NCI-H446 (cell line): ENCODE measurements at places on chromosomes 5 and 9.
A peak's percentile ranks its signal among the peaks of the same experiment; 100 is the strongest.

DNA sequence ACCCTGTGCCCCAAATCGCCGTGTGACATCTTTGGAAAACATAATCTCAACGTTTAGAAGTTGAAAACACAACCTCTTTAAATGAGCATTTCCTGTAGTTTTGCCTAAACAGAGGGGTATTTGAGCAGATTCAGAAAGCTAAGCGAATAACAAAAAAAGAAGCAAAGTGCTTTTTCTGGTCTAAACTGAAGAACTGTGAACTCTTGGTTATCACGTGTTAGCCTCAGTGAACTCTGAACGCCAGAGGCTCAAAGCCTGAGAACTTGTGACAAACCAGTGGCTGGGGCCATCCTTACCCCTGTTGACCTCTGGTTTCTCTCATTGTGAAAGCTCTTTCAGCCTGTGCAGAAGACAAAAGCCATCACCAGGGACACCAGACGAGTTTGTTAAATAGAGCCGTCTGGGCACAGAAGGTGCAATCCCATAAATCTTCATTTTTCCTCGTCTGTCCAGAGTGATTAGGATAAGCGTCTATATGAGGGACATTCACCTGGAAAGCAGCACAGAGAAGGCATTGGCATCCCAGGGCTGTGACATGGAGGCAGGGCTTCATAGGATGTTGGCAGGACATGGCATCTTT is 61.4 kb upstream of the ICE1 start:
- DNase-seq: no peak

GRCh38 chr5:123088031-123088805 is 823 bp upstream of the PRDM6 start:
- no peak for DNase-seq

GRCh38 chr9:20331095-20331685 is 291.1 kb downstream of the MLLT3 start:
- no peak for DNase-seq

GRCh38 chr9:105593145-105593544 is 35.2 kb downstream of the FKTN start:
- no peak for DNase-seq

DNA sequence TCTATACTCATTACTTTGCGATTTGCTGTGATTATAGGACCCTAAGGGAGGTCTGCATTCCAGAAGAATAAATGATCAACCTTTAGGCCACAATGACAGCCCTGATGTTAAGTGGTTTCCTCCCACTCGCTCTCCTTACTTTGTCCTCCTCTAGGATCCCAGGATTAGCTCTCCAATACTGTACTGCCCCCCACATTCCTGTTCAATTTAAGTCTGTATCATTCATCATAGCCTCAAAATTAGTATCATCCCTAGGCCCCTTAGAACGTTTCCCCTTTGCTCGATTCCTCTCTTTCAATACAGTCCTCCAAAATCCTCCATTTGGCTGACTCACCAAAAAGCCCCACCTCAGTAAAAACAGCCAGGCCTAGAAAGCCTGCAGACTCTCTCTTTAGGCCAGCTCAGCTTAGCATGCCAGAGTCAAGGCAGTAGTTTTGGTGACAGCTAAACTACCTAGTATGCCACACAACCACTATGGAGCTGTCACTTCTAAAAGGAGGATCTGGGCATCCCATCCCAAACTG is 24.4 kb downstream of the RNF145 start:
- no peak for DNase-seq

DNA sequence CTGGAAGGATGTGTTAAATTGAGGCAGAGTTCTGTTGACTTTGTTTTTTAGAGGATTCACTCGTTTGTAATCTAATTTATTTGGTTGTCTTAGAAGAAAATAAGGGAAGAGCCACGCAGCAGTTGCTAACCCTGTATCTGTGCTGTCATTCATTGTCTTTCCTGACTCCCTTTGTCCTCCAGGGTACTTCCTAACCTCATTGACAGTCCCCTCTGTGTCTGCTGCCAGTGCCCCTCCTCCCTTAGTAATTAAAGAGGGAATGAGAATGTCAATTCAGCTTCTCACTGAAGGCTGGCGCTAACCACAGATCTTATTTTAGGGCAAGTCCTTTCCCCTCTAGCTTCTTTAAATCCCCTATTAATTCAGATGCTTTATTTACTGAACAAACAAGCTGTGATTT is 84.0 kb downstream of the MAST4 start:
- DNase-seq: no peak

GRCh38 chr9:6921315-6921714 is 163.5 kb downstream of the KDM4C start:
- no peak for DNase-seq

DNA sequence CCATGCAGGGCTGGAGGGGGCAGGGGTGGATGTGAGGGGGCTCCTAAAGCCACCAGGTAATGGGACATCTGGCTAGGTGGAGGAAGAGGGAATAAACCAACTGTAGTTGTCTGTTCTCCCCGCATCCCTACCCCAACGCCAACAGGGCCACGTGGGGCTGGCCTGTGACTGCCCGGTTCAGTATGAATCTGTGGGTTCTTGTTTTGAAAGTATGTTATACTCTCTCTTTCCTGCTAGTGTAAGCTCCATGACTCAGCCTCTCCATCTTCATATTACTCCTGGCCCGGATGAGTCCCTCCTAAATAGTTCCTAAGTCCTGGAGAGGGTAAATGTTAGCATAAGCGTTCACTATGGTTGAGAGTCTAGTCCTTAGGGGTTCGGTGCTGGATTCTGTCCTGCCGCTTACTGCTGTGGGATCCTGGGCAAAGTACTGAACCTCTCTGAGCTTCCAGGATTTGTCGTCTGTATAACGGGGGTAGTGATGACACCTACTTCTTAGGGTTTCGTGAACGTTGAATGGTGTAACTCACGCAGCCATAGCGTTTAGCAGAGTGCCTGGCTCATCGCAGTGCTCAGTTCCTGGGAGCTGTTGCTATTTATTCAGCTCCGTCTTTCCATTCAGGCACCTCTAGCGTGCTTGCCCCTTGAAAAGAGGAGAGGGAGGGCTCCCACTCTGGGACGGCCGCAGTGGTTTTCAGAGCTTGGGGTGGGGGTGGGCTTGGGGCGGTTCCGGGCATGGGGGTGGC is 28.8 kb downstream of the LHX2 start:
- DNase-seq: no peak

- DNase-seq: no peak
These were observed 18.7 kb upstream of the PIK3R1 start for GRCh38 chr5:68196876-68197275.

DNA sequence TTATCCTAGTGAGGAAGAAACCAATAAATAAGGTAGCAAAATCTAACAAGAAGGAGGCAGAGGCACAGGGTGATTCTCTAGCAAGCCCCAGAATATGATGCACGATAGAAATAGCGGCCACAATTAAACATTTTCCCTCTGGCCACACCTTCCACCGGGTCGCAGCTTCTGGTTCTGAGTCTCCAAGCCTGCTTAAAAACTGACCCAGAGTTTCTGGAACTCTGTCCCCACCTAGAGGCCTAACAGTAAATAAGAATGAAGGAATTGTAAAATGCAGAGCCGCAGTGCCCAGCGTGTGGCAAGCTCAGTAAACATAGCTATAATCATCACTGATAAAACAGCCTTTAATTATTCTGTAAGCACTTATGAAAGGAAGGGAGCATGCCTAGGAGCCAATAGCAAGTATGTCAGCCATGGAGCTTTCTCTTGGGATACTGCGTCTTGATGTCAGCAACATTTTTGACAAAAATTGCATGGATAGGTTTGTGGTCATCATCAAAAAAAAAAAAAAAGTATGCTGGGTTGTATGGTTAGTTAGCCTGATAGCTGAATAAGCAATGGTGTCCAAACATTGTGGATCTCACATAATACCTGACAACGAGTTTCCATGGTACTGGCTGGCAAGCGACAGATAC is 465.5 kb downstream of the DNAH5 start:
- peak; percentile 94 for DNase-seq

GRCh38 chr5:55338092-55338613 is 30.4 kb downstream of the MTREX start:
- no peak for DNase-seq

- DNase-seq: no peak
These were observed 181.3 kb downstream of the ESM1 start for GRCh38 chr5:54804086-54804485.

DNA sequence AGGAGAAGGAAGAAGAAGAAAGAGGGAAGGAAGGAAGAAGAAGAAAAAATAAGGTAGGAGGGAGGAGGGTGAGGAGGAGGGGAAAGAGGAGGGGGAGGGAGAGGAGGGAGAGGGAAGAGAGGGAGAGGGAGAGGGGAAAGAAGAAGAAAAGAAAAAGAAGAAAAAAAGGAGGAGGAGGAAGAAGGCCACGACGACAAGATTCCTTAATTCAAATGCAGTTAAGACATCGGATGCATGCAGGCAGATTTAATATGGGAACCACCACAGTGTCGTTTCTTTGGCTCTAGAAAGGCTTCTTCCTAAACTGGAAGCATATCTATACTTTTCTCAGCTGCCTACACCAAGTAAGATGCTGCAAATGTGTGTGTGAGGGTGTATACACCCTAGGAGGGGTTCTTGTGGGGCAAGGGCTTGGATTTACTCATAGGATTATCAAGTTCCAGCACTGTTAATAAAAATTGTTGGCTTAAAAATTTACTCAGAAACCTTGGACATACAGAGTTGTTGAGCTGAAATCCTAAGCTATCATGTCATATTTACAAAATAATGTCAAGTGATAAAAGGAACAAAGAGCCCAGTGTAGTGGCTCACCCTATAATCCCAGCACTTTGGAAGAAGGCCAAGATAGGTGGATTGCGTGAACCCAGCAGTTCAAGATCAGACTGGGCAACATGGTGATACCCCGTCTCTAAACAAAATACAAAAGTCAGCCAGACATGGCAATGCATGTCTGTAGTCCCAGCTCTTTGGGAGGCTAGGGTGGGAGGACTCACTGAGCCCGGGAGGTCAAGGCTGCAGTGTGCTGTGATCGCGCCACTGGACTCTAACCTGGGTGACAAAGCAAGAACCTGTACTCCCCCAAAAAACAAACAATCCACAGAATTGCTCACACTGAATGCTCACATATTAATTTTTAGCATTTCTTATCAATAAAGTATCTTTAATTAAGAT is 108.5 kb downstream of the UBAP2 start:
- DNase-seq: no peak

GRCh38 chr5:133932441-133933168 is 35.8 kb downstream of the C5orf15 start:
- no peak for DNase-seq

GRCh38 chr5:79510638-79511037 is 3.3 kb downstream of the HOMER1 start:
- DNase-seq: peak; percentile 35

GRCh38 chr5:59099270-59099994 is 516.6 kb downstream of the RAB3C start:
- no peak for DNase-seq

GRCh38 chr9:137055385-137056364 is 1.8 kb upstream of the ENTPD2 start:
- DNase-seq: peak; percentile 86

DNA sequence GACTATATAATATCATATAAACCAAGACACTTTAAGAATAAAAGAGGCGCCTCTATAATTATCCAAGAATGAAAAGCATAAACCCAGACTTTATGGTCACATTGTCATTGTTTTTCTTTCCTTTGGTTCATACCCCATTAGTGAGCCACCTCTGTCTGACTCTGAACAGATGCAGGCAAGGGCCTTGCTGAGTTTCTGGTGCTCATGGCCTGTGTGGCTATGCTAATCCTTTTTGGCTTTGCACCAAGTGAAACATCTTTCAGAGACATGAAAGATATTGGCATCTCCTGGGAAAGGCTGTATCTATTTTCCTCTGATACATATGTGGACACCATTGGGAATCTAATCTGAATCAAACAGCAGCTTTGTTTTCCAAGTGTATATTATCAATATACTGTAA is 222.5 kb downstream of the CHSY3 start:
- DNase-seq: no peak

- DNase-seq: no peak
These were observed 113.2 kb downstream of the SLC25A46 start for GRCh38 chr5:110852053-110852452.

- no peak for DNase-seq
These were observed 11.0 kb upstream of the FAM120AOS start for GRCh38 chr9:93464395-93464794.

- no peak for DNase-seq
These were observed 60.0 kb downstream of the RALGPS1 start for GRCh38 chr9:126974594-126974993.

- no peak for DNase-seq
These were observed 54.9 kb upstream of the IRX4 start for GRCh38 chr5:1937590-1937989.

DNA sequence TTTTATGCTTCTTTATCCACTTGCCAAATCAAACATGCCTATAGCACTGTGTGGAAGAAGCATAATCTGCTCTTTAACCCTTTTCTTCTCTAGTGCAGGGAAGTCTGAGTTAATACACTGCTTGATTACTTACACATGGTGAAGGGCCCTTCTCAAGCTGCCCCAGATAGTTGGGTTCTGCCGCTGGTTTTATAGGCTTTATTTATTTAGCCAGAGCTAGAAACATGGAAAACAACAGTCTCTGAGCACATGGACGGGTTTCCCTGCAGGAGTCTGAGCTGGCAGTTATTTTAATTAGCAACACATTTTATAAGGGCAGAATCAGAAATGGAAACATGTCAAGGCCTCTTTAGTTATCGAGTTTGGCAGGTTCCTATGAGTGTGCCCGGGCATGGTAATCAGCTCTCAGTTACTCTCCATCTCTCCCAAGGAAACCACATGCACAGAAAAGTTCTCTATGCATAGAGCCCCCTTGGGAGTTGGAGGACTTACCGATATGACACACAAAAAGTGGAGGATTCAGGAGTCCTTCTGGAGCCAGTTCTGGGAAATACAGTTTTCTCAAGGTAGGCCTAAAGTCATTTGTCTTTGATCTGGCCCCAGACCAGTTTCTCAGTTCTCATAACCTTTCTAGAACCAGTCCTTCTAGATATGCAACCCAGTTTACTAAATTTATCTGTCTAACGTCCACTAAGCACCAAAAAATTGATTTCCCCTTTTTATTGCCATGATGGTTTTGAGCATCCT is 564.8 kb downstream of the ACTL7B start:
- DNase-seq: no peak

DNA sequence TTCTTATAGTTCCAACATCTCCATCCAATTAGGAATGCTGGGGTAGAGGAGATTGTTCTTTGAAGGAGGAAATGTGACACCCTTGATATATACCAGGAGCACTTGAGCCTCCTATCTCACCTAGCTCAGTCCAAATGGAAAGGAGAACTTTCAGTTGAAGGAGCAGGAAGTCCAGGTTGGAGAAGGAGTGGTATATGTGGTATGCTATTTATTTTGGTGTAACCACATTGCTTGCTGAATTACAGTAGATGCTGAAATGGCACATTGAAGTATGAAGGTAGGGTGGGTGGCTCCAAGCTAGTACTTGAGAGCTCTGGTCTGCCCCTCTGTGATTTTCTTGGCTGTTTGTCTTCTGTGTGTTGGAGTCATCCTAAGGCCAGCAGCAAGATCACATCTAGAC is 6.1 kb downstream of the CSNK1G3 start:
- no peak for DNase-seq

GRCh38 chr9:123772967-123773366 is 157.0 kb downstream of the DENND1A start:
- no peak for DNase-seq
